Suppressor macrophage (primary cell): ENCODE measurements at places on chromosomes 7 and 10.

- DNase-seq = no peak
These were observed 26.7 kb downstream of the HECW1 start for GRCh38 chr7:43139137-43139536.

DNA sequence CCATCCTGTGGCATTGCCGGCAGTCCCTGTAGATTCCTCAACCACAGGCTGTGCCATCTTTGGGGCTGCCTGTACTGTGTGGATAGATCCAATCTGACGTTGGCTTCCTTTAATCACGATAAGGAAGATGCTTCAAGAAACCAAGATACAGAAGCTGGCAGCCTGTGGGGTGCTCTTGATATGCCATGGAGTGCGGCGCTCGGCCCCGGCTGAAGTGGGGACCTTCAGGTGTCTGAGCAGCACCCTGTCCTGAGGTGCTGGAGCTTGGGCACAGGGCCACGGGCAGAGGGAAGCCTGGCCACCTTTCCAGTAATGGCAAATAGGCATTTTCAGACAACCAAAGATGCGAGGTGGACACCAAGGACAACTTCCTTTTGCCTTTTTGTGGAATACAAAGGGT lies 139.5 kb downstream of the ACTR3B start:
- no peak for DNase-seq

DNA sequence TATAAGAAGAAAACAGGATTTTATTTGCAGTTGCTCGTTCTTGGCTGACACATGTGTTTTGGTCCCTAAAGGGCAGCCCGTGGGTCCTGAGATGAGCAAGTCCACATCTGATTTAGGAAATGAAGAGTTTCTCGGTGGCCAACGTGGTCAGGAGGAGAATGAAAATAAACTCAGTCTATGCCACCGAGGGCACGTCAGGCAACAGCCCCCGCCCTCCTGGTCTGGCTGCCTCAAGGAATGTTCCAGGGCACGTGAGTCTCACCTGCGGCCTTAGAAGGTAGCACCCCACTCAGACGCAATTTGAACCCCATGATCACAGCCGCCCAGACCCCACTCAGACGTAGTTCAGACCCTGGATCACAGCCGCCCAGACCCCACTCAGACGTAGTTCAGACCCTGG lies 197.2 kb downstream of the ADARB2 start:
- DNase-seq = no peak

DNA sequence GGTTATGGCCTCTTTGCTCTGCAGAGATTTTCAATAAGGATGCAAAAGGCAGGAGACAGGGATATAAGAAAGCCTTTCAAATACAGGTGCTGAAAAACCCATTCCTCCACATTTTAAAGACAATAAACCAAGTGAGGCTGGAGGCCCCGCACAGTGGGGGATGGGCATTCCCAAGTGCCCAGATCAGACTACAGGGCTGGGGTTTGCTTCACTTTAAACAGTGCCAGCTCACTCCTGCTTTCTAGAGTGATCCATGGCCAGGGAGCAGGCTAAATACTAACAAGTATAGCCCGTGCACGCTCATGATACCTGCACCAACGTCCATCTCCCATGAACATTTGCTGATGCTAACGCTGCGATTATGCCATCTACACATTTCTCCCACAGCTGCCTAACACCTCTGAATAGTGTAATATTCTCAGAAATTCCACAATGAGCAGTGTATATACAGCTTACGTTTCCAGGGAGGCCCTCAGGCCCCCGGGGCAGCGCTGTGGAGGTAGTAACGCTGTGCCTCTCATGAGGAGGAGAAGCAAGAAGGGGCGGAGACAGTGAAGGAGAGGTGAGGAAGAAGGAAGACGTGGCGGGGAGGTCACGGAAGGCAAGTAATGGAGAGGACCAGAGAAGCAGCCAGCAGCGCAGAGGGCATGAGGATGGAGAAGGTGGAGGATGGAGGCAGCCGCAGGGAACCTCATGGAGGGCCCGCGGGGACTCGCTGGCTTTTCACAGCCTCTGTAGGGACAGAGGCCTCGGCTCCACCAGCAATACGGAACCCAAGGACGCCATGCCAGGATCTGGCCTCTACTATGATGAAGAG lies 141.7 kb downstream of the USP6NL start:
- DNase-seq = no peak

GRCh38 chr10:90777621-90778020 lies 80.2 kb downstream of the HTR7 start:
- DNase-seq = peak; percentile 73
